Bone marrow (tissue), 2 donors: ENCODE measurements at places on chromosomes 1 and 21.

- DNase-seq, result no peak
Measured at GRCh38 chr1:25718732-25719131, 81.3 kb upstream of the SELENON start.

GRCh38 chr1:28045777-28046176 is 42.6 kb downstream of the EYA3 start:
- DNase-seq, result no peak

- DNase-seq, result no peak
Measured at GRCh38 chr1:228961511-228961910, 226.2 kb downstream of the RHOU start.

DNA sequence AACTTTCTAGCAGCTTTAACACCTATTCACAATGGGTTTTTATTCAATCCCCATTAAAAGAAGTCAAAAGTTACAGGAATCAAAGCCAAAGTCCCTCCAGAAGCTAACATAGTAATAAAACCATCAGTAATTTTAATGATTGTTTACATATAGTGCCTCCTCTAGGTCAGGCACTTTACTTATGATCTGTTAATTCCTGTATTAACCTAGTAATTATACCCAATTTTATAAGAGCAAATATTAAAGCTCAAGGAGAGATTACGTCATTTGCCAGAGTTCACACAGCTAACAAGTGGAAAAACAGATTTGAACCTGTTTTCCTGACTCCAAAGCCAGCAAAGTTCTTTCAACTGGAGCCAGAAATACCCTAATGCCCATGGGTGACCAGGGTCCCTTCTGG is 112.9 kb upstream of the F3 start:
- DNase-seq, result no peak

DNA sequence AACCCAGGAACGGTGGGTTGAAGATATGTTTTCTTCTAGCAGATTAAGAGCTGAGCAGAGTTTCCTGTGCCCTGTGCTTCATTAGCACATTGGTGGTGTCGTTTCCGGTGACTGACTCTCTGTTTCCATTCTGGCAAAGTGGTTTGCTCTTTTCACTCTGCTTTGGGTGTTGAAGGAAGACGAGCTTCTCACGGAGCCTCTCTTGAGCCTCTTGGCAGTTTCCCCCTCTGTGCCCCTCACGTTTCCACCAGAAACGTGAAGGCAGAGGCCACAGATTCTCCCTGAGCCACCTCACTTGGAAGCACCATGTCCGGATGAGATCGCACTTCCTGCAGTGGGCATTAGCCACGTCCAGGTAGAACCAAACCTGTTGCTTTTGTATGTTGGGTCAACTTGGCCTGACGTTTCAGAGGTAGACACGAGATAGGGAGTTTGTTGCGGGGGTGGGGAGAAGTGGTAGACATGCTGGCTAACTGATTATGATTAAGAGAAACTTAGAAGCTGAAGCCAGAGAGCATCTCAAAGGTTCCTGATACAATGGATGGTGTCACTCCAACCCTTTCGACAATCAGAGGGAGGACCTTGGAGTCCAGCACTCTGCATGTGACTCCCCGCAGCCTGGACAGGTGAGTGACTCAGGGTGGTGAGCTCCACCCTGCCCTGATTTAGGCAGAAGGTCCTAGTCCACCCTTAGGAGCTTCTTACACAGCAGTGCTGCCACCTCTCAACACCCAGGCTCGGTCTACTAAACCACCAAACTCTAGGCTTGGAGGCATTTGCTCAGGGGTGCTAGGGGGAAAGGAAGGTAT is at the start of gene LAX1:
TSS of gene LAX1 (plus strand) at position 155 of the 809 bp plus-strand sequence. CDS start at position 538, 383 bp downstream.
- no peak for DNase-seq

DNA sequence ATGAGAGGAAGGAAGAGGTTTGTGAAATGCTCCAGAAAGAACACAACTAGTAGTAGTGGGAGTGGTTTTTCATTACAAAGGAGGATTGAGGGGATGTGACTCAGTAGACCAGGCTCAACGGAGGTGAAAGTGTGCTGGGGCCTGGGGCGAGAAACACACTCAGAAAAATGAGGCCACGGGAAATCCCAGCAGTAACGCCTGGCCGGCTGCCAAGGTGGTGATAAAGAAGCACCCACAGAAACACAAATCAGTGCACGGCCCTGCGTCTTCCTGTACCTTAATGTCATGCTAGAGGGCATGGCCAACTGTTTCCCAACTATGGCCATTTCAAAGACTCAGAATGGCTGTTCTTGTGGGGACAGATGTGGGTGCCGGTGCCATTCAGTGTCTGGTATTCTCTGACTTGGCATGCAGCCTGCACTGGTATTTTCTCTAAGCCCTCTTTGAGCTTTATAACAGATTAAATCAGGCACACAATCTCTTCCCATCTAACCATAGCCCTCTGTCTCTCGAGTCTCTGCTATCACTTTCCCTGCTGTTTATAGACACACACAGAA is 38.2 kb downstream of the URB2 start:
- DNase-seq, result no peak

- DNase-seq, result no peak
Measured at GRCh38 chr1:168823988-168824387, 95.0 kb upstream of the DPT start.
